ENCODE measurements at places on chromosomes 13 and 19.

- DNase-seq, result no peak
Observed at GRCh38 chr19:5672708-5673459, 7.4 kb downstream of the MICOS13 start.

GRCh38 chr13:80235166-80235966 is 105.6 kb downstream of the SPRY2 start:
- peak; percentile 7 for DNase-seq

DNA sequence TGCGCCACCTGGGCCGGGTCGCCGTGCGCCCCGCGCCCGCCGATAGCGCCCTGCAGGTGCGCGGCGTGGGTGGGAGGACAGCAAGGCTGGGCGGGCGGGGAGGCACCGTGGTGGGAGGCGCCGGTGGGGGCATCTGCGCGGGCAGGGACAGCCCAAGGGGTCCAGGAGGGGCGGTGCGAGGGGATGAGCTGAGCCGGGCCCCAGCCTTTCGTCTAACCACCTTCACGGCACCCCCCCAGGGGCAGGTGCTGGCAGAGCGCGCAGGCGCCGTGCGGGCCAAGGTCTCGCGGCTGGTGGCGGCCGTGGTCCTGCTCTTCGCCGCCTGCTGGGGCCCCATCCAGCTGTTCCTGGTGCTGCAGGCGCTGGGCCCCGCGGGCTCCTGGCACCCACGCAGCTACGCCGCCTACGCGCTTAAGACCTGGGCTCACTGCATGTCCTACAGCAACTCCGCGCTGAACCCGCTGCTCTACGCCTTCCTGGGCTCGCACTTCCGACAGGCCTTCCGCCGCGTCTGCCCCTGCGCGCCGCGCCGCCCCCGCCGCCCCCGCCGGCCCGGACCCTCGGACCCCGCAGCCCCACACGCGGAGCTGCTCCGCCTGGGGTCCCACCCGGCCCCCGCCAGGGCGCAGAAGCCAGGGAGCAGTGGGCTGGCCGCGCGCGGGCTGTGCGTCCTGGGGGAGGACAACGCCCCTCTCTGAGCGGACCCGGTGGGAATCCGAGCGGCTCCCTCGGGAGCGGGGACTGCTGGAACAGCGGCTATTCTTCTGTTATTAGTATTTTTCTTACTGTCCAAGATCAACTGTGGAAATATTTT is 3.1 kb downstream of the KISS1R start:
- no peak for DNase-seq

DNA sequence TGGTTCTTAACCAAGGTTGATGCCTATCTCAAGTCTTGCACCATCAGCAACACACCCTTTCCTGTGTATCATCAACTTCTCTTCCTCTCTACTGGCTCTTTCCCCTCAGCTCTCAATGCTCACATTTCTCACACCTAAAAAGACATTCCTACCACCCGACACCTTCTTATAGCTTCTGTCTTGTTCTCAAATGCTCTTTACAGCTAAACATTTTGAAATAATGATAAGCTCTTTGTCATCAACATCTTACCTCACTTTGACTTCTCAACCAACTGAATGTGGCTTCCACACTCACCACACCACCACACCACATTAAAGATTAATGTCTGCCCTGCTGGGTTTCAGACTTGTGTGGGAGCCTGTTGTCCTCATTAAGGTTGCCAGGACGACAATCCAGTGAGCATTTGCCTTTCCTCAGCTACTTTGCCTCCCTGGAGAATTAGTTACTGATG is 67.8 kb downstream of the RXFP2 start:
- DNase-seq, result no peak

DNA sequence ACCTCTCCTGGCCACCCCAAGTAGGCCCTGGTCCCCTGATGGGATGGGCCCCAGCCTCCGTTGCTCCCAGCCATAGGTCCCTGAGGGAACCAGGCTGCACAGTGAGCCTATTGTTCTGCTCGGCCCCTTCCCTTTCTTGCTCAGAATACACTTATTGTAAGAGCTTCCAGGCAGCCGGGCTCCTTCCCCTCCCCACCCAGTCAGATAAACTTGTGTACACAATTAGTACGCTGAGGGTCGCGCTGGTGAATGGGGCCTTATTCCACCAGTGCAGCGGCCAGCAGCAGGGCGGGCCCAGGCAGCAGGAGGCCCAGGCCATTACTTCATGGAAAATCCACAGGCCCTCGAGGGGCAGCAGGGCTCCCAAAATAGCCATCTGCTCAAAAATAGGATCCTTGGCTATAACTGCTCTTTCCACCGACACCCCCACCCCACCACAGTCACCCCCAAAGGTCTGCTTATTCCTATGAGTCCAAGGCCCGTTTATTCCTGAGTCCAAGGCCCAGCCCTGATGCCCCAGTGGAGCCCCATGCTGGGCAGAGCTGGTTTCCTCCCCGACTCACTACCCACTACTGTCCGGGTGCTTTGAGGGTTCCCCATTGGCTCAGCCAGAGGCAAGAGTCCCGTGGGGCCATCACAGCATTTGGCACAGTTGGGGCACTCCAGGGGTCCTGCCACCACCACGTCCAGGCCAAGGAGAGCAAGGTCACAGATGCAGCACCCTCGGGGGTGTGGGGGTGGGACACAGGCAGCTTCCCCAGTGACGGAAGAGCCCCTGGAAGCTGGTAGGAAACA is 22.1 kb downstream of the CAPN12 start:
- peak; percentile 88 for DNase-seq

DNA sequence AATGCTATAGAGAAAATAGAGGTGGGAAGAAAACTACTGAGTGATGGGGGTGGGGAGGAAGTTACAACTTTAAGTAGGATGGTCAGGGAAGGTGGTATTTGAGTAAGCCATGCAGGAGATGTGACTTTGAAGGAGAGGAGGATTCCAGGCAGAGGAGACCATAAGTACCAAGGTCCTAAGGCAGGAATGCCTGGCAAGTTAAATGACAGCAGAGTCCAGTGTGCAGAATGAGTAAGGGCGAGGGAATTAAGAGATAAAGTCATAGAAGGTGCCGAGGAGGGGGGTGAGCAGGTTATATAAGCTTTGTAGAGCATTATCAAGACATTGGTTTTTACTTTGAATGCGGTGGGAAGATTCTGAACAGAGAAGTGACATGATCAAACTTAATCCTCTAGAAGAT is 43.2 kb upstream of the WDFY2 start:
- DNase-seq, result no peak
